ENCODE measurements at places on chromosomes 3 and 15. TPM values are rescaled to one million over a fixed set of nuclear protein-coding genes. Genes with fewer than 3 reads are reported as not detected.

NUP210 gene
- 76.9 TPM for total RNA-seq

DNA sequence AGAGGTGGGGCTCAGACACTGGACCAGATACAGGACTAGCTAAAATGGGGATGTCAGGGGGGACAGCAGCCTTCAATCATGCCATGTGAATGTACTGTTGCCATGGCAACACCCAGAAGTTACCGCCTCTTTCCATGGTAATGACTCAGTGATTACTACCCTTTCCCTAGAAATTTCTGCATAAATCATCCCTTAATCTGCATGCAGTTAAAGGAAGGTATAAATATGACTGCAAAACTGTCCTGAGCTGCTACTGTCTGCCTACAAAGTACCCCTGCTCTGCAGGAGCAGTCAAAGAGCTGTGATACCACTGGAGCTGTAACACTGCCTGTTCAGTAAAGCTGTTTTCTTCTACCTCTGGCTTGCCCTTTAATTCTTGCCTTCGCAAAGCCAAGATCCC lies 168.2 kb downstream of the PEAK1 start:
- no peak for DNase-seq

GRCh38 chr3:178982137-178982536 lies 89.5 kb downstream of the ZMAT3 start:
- no peak for DNase-seq

DNA sequence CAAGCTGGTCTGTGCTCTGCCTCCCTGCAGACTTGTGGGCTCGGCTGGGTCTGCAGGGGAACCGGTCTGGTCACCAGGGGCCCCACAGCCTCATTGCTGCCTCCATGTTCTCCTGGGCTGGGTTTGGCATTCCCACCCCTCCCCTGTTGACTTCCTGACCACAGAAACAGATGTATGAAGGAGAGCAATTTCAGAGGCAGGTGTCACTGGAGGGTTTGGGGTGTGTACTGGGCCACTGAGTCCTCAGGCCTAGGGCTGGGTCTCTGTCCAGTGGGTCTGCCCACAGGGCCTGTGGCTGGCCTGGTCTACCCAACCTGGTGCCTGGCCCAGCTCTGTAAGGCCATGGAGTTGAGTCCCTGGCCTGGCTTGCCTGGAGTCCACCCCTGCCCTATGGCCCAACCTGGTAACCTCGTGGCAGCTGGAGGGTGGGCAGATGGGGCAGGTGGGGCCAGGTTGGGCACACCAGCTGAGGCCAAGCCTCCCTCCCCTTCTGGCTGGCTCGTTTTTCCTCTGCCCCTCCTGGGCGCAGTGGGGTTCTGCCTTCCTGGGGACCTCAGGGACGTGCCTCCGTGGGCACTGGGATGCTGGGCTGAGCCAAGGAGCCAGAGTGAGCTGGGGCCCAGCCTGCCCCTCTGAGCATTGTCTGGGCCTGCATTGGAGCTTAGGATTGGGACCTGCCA lies 20.8 kb downstream of the PLXNA1 start:
- no peak for DNase-seq

DNA sequence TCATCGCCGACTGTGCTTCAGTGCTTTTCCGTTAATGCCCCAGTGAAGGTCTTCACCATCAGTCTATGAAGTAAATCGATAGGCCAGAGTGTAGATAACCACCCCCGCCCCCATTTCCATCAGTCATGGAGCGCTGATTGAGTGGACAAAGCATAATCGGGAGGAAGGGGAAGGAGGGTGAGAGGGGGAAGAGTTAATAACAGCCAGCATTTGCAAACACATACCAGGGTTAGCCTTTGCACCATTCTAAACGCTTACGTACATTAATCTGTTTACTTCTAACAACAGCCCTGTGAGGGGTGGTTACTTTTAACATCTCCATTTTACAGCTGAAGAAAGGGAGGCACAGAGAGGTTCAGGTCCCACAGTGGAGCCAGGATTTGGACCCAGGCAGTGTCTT lies 26.8 kb downstream of the EDEM1 start:
- DNase-seq = no peak
